NCI-H1436 treated with DMSO at 0.1 percent for 48 hours (cell line): ENCODE measurements at places on chromosomes 1 and 21.

DNA sequence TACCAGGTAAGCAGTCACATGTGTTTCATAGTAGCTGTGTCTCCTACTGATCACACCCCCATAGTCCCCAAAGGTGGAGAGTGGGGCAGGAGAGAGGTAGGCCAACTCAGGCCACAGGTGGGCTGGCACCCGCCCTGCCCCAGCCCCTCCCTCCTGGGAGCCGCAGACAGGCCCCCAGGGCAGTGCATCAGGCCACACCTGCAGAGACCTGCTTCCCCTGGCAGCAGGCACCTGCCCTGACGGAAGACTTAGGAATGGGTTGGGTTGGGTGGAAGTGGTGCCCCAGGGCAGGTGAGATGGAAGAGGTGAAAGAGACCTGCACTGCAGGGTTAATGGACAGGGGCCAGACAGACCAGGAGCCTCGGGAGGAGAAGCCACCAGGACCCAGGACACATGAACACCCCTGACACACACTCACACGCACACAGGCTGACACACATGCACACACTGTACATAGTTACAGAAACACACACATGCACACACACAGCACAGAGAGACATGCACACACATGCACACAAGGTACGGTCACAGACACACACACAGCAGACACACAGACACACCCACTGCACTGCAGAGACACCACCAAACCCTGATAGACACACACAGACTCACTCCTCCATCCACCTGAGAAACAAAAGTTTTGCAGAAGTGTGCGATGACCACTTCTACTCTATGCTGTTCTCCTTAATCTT is 1.7 kb upstream of the COL18A1 start:
- DNase-seq: no peak

DNA sequence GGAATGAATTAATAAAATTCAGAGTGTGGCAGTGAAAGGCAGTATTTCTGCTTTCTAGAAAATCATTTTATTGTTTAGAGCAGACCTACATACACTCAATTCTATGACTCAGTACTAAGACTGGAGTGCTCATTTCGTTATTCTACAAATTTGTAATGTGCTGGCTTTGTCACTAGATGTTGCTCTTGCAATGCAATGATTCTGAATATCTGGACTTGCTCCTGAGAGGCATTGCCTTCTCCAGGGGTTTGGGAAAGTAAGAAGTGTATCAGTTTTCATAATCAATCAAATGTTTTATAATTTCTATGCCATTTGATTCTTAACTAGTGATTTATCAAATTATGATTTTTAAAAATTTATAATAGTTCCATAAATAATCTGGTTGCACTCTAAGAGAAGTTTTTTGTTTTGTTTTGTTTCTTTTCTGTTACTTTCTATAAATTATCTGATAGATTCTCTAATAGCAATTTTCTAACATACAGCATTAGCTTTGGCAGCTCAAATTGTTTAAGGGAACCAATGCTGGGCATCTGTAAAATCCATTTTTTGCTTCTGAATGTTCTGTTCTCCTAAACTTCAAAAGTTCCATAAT is 280.5 kb upstream of the SGIP1 start:
- peak; percentile 40 for DNase-seq

GRCh38 chr1:237104096-237104495 is 62.1 kb downstream of the RYR2 start:
- no peak for DNase-seq

GRCh38 chr21:39319251-39319756 is 5.9 kb upstream of the BRWD1 start:
- no peak for DNase-seq

DNA sequence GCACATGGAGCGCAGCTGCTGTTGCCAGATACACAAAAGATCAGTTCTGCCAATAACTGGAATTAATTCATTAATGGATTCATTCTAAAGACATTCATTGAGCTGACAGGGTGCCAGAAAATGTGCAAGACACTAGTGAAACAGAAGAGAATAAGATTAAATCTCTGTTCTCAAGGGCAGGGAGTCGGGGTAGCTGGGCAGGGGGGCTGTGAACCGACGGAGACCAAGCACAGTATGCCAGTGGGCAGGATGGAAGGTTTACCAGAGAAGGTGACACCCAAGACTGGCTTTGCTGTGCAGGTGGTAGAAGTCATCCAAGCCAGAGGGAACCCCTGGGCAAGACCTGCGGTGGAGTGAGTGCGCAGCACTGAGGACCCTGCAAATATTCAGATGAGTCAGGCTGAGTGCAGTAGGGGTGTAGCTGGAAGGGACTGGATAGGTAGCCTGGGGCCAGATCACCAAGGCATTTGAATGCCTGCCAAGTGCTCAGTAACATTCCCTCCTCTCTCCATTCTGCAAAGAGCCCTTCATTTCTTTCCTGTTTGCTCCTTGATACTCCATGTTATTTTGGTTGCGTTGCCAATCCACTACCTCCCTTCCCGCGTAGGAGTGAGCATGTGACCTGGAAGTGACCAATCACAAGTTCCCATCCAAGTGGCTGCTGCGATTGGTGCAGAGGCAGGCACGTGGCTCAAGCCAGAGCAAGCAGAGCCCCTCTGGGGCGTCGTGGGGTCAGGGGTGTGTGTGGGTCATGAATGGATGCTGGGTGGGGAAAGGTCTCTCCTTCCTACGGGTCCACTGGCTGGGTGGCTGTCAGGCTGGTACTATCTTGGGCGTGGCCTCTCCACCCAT is 413.1 kb downstream of the PTPRU start:
- DNase-seq: no peak

GRCh38 chr1:207960346-207960745 is 49.4 kb upstream of the CD34 start:
- DNase-seq: no peak

GRCh38 chr1:226308166-226308722 is 720 bp downstream of the LIN9 start:
- DNase-seq: no peak

- DNase-seq: no peak
Observed at GRCh38 chr1:26016258-26016952, 5.2 kb upstream of the EXTL1 start.

- DNase-seq: no peak
Observed at GRCh38 chr1:239606850-239607400, 220.6 kb downstream of the CHRM3 start.

- DNase-seq: no peak
Observed at GRCh38 chr1:63893976-63894375, 120.2 kb downstream of the ROR1 start.

DNA sequence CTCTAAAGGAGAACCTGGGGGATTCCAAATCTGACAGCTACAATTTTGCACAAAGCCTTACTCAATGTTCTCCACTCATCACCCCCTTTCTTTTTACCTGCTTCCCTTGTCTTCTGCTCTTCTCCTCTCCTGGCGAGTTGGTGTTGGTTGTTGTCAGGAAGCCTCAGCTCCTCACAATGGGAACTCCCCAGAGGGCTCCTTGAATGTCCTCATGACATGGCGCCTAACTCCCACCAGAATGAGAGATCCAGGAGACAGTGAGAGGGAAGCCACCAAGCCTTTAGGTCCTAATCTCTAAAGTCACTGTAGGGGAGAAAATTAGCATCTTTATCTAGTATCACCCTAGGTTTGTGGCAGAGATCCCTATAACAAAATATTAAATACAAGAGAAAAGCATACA is 87.8 kb downstream of the SLC16A1 start:
- no peak for DNase-seq

- no peak for DNase-seq
Observed at GRCh38 chr1:107633596-107633995, 331.4 kb downstream of the VAV3 start.

DNA sequence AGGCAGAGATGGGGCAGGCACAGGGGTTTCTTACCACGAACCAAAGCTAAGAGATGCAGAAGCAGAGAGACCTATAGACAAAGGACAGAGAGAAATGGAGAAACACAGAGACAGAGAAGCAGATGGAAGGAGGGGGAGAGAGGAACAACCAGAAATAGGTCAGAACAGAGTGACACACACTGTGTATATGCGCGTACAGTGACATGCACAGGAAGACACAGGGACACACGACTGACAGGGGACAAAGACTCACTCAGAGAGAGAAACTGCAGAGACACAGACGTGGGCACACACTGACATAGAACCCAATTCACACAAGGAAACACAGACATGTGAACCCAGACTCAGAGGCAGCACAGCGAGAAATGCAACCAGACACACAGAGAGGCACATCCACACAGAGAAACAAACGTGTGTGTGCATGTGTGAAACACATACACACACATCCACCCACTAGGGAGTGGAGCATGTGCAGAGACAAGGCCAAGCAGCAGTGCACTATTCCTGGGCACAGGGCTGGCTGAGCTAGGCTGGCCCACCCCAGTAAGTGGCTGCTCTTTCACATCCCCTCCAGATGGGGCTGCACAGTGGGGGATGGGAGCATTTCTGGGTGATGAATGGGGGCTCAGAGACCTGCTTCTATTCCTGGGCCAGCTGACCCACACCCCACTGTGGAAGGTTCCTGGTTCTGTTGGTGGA is 123.4 kb upstream of the CSF3R start:
- DNase-seq: no peak

- DNase-seq: no peak
Observed at GRCh38 chr1:117150316-117150715, 28.8 kb upstream of the TRIM45 start.

DNA sequence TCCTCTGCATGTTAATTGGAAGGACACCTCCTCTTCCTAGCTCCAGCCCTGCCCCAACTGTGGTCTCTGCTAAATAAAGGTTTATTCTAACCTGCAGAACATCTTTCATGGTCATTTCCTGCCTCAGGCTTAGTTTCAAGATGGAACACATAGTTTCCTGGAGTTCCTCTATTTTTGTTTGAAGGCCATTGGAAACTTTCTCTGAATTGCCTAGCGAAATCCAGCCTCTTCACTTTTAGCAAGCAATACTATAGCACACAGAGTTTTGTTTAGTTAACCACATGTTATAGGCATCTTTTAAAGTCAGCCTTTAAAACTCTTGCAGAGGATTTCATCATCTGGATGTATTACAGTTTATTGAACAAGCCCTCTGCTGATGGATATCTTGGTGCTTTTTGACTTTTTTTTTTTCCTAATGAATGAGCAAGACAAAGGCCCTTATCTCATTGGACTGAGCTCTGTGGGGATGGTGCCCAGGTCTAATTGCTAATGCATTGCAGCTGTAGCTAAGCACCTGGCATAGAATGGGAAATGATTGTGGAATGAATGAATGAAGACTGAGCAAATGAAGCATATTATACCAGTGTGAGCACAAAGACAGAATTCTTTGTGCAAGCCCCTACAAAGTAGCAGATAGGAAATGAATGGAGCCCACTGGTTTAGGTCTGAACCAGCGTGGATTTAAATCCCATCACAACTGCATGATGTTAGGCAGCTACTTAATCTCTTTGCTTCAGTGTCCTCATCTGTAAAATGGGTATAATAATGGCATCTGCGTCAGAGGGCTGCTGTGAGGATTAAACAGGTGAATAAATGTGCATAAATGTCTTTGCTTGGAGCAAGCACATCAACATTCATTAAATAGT is 641 bp upstream of the CFAP107 start:
- DNase-seq: no peak

DNA sequence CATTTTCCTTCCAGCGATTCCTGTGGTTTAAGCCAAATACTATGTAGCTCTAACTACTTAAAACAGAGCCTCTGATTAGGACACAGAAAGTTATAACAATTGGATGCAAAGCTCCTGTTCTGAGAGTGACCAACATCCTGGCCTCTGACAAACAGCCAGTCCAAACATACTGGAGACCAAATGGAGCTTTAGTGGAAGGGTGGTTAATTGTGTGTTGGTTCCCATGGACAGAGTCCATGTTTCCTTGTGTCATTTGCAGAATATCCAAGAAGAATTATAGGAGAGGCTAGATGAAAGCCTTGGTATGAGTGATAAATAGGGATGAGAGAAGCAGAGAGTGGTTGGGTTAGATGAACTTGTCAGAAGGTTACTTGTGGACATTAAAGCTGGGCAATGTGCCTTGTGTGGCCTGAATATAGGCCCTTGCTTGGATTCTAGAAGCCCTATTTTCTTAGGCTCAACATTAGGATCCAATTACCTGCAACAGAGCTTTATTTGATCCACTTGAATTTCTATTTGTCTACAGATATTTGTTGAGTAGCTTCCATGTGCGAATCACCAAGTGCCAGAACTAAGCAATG is 180.5 kb upstream of the GORAB start:
- no peak for DNase-seq

DNA sequence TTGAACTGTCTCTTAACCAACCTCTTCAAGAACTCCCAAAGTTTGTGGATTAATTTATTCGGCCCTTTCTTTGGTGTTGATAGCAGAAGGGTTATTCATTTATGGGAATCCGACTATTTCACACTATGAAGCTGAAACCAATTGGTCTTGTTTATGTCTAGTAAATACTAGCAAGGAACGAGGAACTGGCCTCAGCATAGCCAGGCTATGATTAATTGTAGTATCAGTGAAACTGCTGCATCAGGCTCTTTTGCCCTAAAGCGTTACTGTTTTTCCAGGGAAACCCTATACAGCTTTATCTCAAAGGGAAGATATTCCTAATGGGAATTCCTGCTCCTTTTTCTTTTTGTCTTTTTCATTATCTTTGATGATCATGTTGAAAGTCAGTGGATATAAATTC is 35.1 kb downstream of the CLEC20A start:
- no peak for DNase-seq

- DNase-seq: no peak
Observed at GRCh38 chr1:94925561-94926125, 1.3 kb downstream of the CNN3 start.

DNA sequence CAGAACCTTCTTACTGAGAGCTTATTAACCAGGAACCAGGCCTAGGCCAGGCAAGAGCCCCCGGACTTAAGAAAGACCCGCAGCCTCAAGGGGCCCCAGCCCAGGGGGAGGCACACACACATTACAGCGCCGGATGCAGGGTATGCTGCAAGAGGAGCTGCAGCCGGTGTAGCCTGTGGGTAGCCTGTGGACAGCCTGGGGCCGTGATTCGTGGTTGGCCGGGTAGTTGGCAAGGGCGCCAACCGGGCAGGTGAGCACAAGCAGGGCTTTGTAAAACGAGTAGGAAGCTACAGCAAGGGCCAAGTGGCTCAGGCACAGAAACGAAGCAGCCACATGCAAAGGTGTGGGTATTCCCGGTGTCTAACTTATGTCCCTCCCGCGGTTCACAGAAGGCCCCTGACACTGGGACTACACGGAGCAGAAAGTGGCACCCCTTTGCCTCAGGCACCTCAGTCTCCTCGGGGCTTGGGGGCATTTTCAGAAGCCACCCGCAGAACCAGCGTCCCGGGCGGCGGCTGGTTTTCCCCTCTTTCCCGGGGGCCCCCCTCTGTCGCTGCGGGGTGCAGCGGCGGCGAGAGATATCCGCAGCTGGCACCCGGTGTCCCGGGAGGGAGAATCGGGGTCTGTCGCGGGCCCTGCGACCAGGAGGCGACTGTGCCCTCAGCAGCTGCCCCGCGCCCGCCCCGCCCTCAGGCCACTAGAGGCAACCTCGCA is 40.8 kb downstream of the KIAA1614 start:
- no peak for DNase-seq

- no peak for DNase-seq
Observed at GRCh38 chr1:15952317-15953258, 23.3 kb downstream of the ZBTB17 start.

DNA sequence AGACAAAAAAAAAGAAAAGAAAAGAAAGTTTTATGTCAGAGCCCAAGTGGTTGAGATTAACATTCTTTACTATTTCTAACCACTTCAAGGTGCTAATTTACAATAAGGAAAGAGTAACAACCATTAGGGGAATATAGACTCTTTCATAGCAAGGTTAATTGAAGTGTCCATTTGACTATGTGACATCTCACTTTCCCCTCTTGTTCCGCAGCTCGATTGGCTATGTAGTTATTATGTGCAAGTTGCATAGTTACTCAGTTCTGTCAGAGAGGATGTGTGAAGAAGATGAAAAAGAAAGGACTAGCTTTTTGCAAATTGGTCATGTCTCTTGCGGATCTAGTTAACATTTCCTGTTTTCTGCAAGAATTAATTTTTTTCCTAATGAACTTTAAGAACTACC is 273.7 kb downstream of the RGS7 start:
- no peak for DNase-seq
